Left renal pelvis (tissue), 4 donors: ENCODE measurements at places on chromosomes 4 and X. TPM values are rescaled to one million over a fixed set of nuclear protein-coding genes. Genes with fewer than 3 reads are reported as not detected.

DNA sequence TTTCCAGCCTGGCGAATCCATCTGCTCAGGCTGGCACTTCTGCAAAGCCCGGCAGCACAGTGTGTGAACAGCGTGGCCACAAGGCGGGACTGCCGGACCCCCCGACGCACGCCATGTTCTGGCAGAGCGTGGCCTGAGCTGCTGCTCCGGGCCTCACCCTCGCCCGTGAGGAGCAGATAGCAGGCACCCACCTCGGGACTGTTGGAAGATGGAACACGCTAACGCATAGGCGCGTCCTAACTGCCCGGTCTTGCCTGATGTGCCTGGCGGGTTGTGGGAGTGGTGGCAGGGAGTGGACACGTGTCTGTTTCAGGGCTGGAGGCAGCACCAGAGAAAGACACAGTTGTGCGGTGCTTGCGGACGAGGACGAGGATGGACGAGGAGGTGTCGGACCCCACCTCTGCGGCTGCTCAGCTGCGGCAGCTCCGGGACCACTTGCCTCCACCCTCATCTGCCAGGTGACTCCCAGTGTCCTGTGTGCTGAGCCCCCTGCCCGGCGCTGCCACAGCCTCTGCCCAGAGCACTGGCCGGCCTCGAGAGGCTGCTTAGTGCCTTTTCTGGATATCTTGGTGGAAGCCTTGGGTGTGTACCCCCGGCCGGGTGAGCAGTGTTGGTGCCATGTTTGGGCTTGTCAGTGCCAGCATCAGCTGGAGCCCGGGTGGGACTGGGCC is 28.2 kb downstream of the UVSSA start:
- no peak for DNase-seq

DNA sequence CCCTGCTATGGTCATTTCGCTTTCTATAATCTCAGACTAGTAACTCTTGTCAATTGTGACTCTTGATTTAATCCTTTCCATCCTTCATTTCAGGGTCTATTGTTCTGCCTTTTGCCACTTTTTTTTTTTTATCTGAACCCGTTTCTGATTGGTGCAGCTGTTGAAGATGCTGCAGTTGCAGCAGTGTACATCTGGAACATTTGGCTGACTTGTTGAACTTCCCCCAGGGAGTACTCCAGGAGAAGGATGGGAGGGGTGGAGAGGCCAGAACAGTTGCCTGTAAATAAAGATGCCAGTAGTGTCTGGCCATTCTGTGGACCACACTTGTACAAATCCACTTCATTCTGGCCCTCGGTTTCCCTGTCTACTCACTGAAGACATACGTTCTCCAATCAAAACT is 1.0 kb upstream of the EDA start:
- no peak for DNase-seq

DNA sequence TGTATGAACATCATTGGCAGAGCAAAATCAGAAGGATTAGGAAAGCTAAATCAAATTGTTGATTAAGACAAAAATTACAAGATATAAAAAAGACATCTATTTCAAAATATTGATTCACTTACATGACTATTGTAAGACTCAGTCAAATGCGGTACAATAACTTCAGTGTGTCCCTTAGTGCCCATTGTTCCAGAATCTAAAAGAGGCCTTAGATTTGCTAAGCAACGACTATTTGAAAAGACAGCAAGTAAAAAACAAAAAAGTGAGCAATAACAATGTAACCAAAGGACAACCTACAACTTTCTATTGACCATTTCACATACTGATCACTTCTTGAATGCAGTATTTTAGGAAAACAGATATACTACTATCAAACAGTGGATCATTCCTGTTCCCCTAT is 65.6 kb downstream of the UBA6 start:
- no peak for DNase-seq

GRCh38 chrX:65034668-65035445 is 58.6 kb upstream of the ZC4H2 start:
- peak; percentile 46 for DNase-seq

DNA sequence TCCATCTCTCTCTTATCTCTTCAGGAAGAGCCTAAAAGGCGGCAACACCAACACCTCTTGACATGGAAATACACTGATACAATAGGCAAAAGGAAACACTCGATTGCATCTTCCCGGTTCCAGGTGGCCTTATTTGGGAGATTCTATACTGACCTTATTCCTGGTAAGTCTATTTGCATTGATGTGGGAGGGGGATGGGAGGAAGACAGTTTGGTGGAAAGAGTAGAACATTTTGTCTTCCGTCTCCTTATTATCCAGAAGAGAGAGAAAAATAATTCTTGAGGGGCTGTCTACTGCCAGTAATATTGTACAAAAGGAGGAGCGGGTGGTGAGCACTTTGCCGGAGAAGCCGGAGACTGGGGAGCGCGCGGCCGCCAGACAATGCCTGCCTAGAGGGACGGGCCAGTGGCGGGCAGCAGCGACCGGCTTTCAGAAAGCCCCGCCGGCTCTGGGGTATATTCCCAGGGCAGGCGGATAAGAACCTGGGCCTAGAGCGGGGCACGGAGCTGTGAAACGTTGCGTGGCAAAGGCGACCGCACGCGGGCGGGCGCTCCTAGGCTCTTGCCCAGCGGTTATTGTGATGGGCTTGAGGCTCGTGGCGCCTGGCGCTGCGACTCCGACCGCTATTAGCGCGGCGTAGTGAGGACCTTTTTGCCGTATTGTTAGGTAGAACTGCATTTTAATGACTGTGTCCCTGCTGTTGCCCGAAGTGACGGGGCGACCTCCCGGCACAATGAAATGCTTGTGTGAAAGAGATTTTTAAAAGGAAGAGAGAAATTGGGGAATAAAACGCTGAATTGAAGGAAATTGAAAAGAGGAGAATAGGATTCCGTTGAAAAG is 518 bp downstream of the PRDM8 start:
- DNase-seq, result no peak

GRCh38 chr4:149555799-149556198 is 259.8 kb downstream of the IQCM start:
- DNase-seq, result no peak

- DNase-seq, result no peak
These were observed 1163.0 kb downstream of the RAPGEF2 start for GRCh38 chr4:160265836-160266235.

- no peak for DNase-seq
These were observed 691 bp downstream of the SCARB2 start for GRCh38 chr4:76212851-76213414.

GRCh38 chrX:38156838-38157237 is 63.8 kb downstream of the SRPX start:
- no peak for DNase-seq

- no peak for DNase-seq
These were observed 22.8 kb downstream of the FHIP1A start for GRCh38 chr4:151431728-151432127.

DNA sequence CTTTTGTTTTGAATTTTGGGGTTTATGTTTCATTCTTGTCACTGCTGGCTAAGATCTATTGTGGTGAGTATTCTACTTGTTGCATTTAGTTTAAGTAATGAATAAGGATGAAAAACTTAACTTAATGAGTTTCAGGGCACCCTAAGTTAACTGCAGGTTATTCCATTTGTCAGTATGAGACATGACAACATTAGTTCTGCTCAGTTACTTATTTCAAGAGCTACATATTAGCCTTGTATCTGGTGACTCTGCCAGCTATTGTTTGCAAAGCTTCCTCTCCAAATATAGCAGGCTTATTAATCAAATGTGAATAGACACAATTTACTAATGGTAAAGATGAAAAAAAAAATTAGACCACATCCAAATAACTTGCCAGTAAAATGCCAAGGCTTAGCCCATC is 567.1 kb downstream of the IL15 start:
- no peak for DNase-seq

The SLC6A14 gene
- polyA plus RNA-seq, result 0.26 TPM

The ARX gene
- not detected for polyA plus RNA-seq
